ENCODE measurements at places on chromosomes 4 and X. TPM values are rescaled to one million over a fixed set of nuclear protein-coding genes. Genes with fewer than 3 reads are reported as not detected.

DNA sequence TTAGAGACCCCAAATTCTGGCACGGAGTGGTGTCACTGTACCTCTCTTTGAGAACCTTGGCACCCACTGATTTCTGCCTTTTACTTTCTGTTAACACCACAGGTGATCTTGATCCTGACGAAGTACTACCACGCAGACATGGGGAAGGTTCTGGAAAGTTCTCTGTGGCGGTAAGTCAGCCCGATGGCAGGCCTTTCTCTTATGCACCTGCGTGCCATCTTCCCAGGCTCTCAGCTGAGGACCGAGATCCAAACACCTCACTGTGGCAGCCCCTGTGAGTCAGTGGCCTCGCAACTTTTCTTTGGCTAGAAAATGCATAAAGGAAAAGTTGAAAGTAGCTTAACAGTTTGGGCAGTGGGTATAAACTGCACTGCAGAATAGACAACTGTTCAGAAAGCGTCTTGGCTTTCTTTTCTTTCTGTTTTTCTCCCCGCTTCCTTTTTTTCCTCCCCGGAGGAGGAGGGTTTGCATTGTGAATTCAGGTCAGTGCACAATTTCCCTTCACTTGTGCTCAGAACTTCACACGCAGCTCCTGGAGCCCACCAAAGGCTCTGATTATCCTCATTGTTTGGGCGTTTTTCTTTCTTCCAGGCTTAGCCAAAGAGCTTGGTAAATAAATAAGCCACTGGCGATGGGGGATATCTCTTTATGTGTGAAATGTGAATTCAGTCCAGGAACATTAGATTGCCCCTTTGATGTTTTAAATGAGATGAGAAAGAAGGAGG, 38.4 kb downstream of the PSAPL1 start:
- peak; percentile 1 for DNase-seq

DNA sequence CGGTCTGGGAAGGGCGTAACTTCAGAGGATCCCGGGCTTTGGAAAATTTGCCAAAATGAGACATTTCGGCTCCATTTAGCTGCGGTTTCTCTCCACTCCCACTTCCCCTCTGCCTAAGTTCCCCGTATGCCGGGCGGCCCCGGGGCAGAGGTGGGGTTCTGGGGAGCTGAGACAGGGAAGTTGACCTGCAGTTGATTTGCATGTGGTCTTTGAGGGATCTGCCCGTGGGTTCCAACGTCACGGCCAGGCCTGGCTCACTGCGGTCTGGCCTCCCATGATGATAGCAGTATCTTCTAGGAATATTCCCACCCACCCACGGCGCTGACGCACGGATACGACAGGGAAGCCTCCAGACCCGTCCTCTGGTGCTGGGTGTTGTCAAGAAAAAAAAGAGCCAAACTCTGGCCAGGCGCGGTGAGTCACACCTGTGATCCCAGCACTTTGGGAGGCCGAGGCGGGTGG, 27.3 kb upstream of the CRLF2 start:
- peak; percentile 22 for DNase-seq

Gene CISD2
- 15.0 TPM for total RNA-seq

- DNase-seq = no peak
Measured at GRCh38 chr4:17773135-17773698, 8.2 kb downstream of the FAM184B start.

- DNase-seq = no peak
Measured at GRCh38 chrX:135605906-135606305, 85.4 kb downstream of the INTS6L start.

GRCh38 chr4:69764311-69764710, 3.9 kb upstream of the SULT1B1 start:
- DNase-seq = no peak

Gene BMPR1B
- total RNA-seq = under 0.01 TPM

GRCh38 chr4:94668724-94669123, 89.0 kb upstream of the BMPR1B start:
- no peak for DNase-seq

DNA sequence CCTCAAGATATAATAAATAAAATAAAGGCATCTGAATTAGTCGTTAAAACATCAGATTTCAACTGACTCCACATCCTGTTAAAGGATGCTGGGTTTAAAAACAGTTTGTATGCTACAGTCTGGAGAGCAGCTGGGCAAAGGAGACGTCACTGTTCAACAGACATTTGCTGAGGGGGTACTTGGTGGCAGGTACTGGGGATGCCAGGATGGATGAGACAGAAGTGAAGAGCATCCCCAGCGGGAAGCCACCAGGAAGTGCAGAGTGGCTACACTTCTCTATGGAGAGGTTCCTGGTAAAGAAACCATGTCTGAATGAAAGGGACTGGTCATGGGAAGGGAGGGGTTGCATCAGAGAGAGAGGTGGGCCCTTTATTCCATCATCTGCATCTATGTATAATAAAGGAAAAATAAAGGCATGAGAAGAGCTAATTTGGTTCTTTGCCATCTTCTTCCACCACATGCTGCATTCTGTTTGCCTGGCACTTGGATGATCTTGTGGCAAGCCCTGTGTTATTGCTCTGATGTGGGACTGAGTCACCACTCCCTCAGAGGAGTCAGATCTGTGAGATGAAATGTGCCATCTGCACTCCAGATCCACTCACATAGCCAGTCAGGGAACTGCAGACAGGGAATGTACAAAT, 145.0 kb downstream of the SOWAHB start:
- DNase-seq = peak; percentile 16

DNA sequence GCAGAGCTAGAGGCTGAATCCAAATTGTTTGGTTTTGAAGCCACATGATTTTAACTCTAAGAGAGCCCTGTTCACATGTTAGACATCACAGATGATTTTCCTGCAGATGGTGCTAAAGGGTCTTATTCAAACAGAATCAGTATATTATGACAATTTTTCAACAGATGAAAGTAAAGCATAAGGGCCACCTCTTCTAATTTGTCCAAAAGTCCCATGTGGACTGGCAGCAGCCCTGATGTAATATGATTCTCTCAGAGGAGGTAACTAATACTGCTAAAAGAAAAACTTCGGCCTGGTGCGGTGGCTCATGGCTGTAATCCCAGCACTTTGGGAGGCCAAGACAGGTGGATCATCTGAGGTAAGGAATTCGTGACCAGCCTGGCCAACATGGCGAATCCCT, 26.0 kb upstream of the SETD7 start:
- DNase-seq = no peak

GRCh38 chr4:132284910-132285426, 864.1 kb upstream of the PCDH10 start:
- no peak for DNase-seq

DNA sequence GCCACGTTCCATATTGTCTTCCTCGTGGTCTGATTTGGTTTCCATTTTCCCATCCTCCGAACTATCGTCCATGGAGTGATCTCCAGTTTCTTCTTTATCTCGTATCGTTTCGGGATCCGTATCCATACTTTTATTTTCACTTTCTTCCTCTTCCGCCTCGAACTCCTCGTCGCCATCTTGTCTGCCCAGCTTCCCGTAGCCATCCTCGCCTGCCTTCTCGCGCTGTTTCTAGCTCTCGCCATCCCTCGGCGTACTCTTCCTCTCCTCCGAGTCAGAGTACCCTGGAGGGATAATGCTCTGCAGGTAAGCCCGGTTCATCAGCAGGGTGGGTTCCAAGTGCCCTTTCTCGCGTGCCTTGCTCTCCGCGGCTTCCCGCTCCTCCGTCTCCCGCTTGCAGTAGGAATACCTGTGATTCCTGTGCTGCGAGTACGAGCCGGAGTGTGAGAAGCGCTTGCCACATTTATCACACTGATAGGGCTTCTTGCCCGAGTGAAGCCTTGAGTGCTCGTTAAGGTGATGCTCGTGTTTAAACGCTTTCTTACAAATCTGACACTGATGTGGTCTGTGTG, 134.5 kb upstream of the TAPT1 start:
- no peak for DNase-seq

DNA sequence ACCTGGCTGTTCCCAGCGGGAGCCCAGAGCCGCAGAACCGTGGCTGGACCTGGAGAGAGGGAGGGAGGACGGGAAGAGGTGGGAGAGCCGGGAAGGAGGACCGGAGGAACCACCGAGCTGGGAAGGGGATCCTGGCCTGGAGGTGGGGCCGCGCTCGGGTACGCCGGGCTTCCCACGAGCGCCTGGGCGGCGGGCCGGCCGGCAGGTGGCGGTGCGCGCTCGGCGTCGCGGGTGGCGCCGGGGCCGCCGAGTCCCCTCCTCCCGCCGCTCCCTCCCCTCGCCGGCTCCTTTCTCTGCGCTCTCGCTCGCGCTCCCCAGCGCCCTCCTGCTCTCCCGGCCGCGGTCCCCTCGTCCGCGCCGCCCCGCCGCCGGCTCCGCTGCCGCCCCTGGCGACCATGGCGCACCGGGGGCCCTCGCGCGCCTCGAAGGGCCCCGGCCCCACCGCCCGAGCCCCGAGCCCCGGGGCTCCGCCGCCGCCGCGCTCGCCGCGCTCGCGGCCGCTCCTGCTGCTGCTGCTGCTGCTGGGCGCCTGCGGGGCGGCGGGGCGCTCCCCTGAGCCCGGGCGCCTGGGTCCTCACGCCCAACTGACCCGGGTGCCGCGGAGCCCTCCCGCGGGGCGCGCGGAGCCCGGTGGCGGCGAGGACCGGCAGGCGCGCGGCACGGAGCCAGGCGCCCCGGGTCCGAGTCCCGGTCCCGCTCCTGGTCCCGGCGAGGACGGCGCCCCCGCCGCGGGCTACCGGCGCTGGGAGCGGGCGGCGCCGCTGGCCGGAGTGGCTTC, at the start of gene SORCS2:
SORCS2 (plus strand) TSS at position 287 of the 778 bp plus-strand sequence.
- DNase-seq = peak; percentile 62

Gene DLG3
- total RNA-seq = 72.6 TPM

DNA sequence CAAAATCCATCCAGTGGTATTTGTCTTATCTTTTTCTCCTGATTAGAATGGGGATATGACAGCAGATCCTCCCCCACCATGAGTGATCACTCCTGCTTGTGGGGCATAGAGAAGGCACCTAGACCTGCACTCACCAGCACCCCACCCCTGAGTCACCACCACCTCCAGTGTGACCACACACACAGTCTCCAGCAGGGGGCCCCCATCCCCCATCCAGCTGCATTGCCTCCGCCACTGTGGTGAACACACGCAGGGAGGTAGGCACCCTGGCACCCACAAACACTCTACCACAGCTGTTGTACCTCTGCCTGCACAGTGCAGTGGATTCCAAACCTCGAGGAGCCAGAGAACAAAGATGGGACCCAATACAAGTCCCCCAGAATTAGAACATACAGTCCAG, 9.0 kb upstream of the MAGEA8 start:
- no peak for DNase-seq

All from uterus (tissue), 4 donors.